ENCODE measurements at places on chromosomes 11 and 22. TPM values are rescaled to one million over a fixed set of nuclear protein-coding genes. Genes with fewer than 3 reads are reported as not detected.

TEX54 gene
- not detected for total RNA-seq

GRCh38 chr22:19039796-19040280, 82.4 kb downstream of the DGCR2 start:
- no peak overlapping the region for H3K27ac ChIP-seq
- peaks cover 16% of the 10 kb centered on the region for H3K36me3 ChIP-seq
- no peak for DNase-seq
- no peaks in the 10 kb centered on the region for H3K4me1 ChIP-seq
- no peaks in the 10 kb centered on the region for H3K27me3 ChIP-seq

TMEM191B gene
- 2.7 TPM for total RNA-seq

OR8G1 gene
- total RNA-seq = not detected

GRCh38 chr22:24926849-24927579, 19.5 kb downstream of the LHFPL7 start:
- no peak overlapping the region for H3K4me3 ChIP-seq
- peaks cover 2% of the 10 kb centered on the region for H3K36me3 ChIP-seq
- H3K27ac ChIP-seq = no peak overlapping the region

MS4A3 gene
- total RNA-seq = not detected

TSGA10IP gene
- total RNA-seq = 4.1 TPM

DNA sequence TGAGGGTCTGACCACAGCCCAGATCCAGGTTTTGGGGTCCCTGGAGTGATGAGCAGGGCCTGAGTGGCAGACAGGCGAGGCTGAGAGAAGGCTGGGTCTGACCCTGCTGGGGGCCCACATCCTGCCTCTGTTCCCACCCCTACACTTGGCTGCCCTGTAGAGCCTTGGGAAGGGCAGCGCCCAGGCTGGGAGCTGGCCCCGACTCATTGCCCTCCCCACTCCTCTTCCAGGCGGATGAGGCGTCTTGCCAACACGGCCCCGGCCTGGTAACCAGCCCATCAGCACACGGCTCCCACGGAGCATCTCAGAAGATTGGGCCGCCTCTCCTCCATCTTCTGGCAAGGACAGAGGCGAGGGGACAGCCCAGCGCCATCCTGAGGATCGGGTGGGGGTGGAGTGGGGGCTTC, 4.9 kb downstream of the DERL3 start:
- peaks cover 11% of the 10 kb centered on the region for H3K4me1 ChIP-seq
- no peak overlapping the region for H3K4me3 ChIP-seq
- H3K36me3 ChIP-seq = peaks cover 21% of the 10 kb centered on the region
- no peak overlapping the region for H3K27ac ChIP-seq
- DNase-seq = no peak

FAM180B gene
- not detected for total RNA-seq

DNA sequence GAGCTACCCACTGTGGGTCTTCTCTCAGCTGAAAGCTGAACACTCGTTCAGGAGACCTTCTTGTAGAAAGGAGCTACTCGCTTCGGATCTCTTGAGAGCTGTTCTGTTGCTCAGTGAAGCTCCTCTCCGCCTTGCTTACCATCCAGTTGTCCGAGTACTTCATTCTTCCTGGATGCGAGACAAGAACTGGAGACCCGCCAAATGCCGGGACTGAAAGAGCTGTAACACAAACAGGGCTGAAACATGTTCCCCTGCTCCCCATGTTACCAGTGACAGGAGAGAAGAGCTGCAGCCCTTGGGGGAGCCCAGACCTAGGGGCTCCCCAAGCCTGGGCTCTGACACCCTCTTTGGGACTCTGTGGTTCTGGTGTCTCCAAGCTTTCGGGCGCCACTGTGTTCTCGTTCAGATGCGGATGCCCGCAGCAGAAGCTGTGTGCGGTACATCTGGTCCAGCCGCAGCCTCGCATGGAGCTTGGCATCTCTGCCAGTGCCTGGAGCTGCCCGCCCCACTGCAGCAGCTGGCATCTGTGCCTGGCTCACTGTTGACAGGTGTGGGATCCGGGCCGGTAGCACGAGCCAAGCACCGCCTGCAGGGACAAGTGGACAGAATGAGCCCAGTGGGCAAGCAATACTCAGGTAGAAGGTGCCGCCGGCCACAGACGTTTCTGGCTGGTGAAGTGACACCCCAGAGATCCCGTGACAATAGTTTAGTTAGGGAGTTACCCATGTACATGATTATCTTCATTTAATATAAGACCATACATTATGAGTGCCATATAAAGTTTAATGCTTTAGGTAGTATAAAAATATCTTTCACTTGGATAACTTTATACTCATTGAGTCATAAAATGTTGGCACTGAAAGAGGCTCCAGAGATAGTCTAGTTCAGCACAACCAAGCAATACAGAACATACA, 49.1 kb downstream of the EMSY start:
- H3K4me3 ChIP-seq = no peak overlapping the region
- DNase-seq = no peak
- H3K27ac ChIP-seq = no peak overlapping the region
- no peaks in the 10 kb centered on the region for H3K27me3 ChIP-seq
- no peaks in the 10 kb centered on the region for H3K4me1 ChIP-seq
- H3K36me3 ChIP-seq = peaks cover 18% of the 10 kb centered on the region

SLC22A6 gene
- not detected for total RNA-seq

RASL10A gene
- total RNA-seq = 1.6 TPM

- no peaks in the 10 kb centered on the region for H3K36me3 ChIP-seq
- H3K27me3 ChIP-seq = no peaks in the 10 kb centered on the region
- DNase-seq = no peak
- H3K4me1 ChIP-seq = peaks cover 3% of the 10 kb centered on the region
- H3K27ac ChIP-seq = no peak overlapping the region
These were observed 260.4 kb upstream of the ARHGAP20 start for GRCh38 chr11:110972640-110973039.

DNA sequence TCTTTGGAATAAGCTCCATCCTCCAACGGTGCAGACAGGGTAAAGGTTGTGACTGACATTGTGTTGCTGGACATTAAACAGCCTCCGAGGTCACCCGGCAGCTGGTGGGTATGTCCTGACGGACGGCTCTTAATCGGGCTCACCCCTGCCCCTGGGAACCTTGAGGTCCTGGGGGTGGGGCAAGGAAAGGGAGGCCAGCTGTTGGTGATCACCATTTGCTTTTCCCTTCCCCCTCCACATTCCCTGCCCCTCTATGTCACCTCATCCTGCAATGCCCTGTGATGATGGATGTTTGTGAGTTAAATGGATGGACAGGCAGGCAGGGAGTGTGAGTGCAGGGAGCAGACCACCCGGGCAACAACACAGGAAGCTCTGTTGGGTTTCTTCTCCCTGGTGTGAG, 26.3 kb downstream of the APLNR start:
- peaks cover 4% of the 10 kb centered on the region for H3K27me3 ChIP-seq
- peaks cover 26% of the 10 kb centered on the region for H3K4me1 ChIP-seq
- no peak overlapping the region for H3K27ac ChIP-seq
- H3K4me3 ChIP-seq = no peak overlapping the region
- DNase-seq = no peak

ALDH3B2 gene
- 0.30 TPM for total RNA-seq

DNA sequence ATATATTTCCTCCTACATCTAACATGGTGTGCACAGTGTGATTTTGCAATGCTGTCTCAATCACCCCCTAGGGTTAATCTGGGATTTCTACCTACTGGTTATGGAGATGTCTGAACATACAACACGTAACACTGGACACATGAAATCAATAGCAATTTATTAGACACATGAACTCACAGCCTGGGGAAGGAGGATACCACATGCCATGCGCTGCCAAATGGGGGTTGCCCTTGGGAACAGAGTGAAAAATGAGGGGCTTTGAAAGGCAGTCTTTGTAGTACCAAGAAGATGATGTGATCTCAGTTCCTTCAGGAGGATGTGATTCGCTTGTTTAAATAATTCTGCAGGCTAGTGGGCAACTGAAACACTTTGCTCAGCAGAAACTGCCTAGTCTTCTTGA, 253.6 kb upstream of the LRRC4C start:
- no peaks in the 10 kb centered on the region for H3K27me3 ChIP-seq
- H3K27ac ChIP-seq = no peak overlapping the region
- H3K4me3 ChIP-seq = no peak overlapping the region
- H3K4me1 ChIP-seq = peaks cover 47% of the 10 kb centered on the region

TRIM44 gene
- 32.9 TPM for total RNA-seq

ESAM gene
- 0.44 TPM for total RNA-seq

MPZL3 gene
- 2.1 TPM for total RNA-seq

GRCh38 chr11:78281511-78281910, 92.8 kb downstream of the USP35 start:
- peaks cover 3% of the 10 kb centered on the region for H3K4me1 ChIP-seq
- H3K27ac ChIP-seq = no peak overlapping the region
- DNase-seq = no peak
- H3K4me3 ChIP-seq = no peak overlapping the region
- H3K36me3 ChIP-seq = no peaks in the 10 kb centered on the region

FBLN1 gene
- total RNA-seq = 219 TPM

Data from WTC11 (cell line).